ENCODE measurements at places on chromosomes 16 and 17.

DNA sequence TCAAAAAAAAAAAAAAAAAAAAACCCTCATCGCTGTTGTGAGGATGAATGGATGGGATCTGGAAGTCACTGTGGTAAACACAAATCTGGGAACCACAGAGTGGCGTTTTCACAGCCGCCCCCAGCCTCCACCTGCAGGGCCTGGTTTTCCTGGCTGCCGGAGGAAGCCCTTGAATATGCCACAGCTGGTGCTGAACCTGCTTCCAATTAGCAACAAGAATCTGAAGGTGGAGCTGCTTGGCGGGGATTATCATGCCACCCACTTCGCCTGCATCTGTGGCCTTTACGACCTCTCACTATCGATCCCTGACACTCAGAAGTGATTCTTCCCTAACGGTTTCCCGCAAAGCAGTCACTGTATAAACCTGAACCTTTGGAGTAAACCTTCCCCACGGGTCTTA lies 16.1 kb downstream of the MRM3 start:
- DNase-seq: no peak

DNA sequence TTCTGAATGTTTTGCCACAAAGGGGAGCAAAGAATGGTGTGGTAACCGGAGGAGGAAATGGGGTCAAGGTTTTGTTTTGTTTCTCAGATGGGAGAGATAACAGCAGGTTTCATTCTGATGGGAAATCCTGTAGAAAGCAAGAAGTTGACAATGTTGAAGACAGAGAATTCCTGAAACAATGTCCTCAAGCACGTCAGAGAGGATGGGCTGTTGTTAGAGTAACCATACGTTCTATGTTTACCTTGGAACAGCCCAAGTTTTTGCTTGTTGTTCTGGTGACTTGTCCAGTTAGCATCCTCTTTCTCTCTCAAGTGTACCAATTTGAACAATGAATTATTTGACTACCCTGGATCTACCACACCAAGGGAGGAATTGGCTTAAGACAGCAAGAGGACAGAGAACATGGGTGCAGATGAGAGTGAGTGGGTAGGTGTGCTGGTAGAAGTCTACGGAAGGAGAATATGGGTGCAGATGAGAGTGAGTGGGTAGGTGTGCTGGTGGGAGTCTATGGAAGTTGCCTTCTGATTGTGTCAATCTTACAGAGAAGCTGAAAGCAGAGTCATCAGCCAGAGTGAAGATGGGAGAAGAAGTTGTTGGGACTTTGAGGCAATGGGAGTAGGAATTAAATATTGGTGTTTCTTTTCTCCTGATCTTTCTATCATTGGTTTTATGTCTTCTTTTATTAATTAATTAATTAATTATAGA lies 14.8 kb upstream of the NSRP1 start:
- no peak for DNase-seq

GRCh38 chr17:27950995-27951394 lies 57.8 kb upstream of the LYRM9 start:
- DNase-seq: no peak

- no peak for DNase-seq
Measured at GRCh38 chr17:1142561-1142971, 37.2 kb downstream of the ABR start.

DNA sequence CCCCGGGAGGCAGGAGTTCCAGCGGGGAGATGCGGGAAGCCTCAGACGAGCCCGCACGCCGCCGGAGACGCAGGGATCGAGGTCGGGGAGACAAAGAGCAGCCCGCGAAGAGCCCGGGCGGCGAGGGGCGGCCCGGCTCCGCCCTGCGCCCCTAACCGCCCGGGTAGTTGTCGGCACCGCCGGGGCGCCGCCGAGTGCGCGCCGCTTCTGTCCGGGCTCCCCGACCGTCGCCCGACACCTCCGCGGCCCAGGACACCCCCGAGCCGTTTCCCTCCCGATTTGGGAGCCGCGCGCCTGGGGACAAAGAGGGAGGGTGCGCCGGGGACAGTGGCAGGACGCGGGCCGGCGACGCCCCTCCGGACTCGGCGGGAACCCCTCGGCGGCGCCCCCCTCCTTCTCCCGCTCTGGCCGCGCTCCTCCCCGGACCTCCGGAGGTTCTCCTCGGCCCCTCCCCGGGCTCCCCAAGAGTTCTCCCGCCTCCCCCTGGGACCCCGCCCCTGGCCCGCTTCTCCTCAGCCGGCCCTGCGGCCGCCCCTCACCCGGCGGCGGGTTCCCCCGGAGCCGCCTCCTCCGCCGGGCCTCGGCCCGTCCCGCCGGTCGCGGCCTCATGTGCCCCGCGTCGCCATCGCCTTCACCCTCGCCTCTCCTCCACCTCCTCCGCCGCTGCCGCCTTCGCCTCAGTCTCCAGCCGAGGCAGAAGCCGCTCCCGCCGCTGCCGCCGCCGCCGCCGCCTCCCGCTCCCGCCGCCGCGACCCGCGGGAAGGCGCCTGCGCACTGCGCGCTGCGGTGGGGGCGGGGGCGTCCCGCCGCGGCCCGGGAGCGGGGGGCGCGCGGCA lies at the start of gene GJC1:
GJC1 (minus strand) TSS at position 765 of the 836 bp plus-strand sequence. CDS start 24,470 bp downstream, outside the sequence.
- DNase-seq: peak; percentile 48

DNA sequence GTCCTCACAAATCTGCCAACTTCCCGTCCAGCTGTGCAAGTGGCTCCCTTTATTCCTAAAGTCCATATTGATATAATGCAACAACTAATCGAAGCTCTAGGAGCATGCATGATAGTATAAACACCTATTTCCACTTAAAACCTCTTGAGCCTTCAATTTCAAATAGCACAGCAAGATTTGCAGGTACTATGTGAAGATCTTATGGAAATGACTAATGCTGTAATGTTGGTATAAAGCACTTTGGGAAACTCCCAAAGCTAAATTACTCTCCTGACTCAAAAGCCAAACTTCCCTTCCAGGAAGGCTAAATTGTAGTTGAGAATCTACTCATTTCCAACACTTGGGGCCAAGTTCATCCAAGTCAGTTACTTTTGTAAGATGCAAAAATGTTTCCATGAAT lies 287.6 kb upstream of the CDH11 start:
- no peak for DNase-seq

- peak; percentile 53 for DNase-seq
Measured at GRCh38 chr16:11848842-11849241, 2.5 kb downstream of the RSL1D1 start.

- DNase-seq: peak; percentile 51
Measured at GRCh38 chr17:70767102-70767701, 597.9 kb downstream of the KCNJ2 start.

DNA sequence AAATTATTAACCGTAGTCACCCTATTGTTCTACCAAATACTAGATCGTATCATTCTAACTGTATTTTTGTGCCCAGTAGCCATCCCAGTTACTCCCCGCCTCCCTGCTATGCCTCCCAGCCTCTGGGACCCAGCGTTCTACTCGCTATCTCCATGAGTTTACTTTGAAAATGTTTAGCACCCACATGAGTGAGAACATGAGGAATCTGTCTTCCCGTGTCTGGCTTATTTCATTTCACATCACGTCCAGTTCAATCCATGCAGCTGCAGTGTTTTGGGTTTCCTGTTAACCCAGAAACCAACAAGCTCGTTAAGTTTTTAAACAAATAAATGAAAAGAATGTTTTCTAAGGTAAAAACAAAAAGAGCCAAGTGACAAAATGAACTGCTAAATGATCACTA lies 82.1 kb downstream of the VPS53 start:
- no peak for DNase-seq

- DNase-seq: peak; percentile 56
Measured at GRCh38 chr17:65297384-65297783, 160.2 kb downstream of the RGS9 start.

GRCh38 chr17:63274146-63274545 lies 172.0 kb downstream of the CYB561 start:
- peak; percentile 97 for DNase-seq

Measured in HCEC 1CT (cell line).